A549 treated with Hydrocortisone at 1 μM for 4 hours (cell line): ENCODE measurements at places on chromosomes 13 and 19. TPM values are rescaled to one million over a fixed set of nuclear protein-coding genes. Genes with fewer than 3 reads are reported as not detected.

DAND5 gene
- 0.07 TPM in 1 of 5 replicates, not detected in the others for total RNA-seq

MRI1 gene
- total RNA-seq: 10.3 to 12.9 TPM (median 12.5 TPM) in 5 replicates

PRKD2 gene
- total RNA-seq: 26.1 to 32.0 TPM (median 27.4 TPM) in 5 replicates

CABP5 gene
- total RNA-seq: not detected in 5 replicates

CEACAM5 gene
- 1.4 to 2.1 TPM (median 1.6 TPM) in 5 replicates for total RNA-seq

C5AR1 gene
- total RNA-seq: 1.5 to 2.8 TPM (median 2.1 TPM) in 5 replicates

PRR19 gene
- total RNA-seq: 3.3 to 4.2 TPM (median 3.7 TPM) in 5 replicates

ARHGAP35 gene
- total RNA-seq: 22.3 to 35.2 TPM (median 29.1 TPM) in 5 replicates

ELL gene
- 4.4 to 5.9 TPM (median 5.2 TPM) in 5 replicates for total RNA-seq

C1QTNF9B gene
- not detected in 5 replicates for total RNA-seq

FFAR2 gene
- total RNA-seq: not detected in 5 replicates

FGF14 gene
- total RNA-seq: not detected in 5 replicates
